ENCODE measurements at places on chromosomes 2 and 18.
A peak's percentile ranks its signal among the peaks of the same experiment; 100 is the strongest.

- H3K27ac ChIP-seq = no peak overlapping the region
- no peaks in the 10 kb centered on the region for H3K4me1 ChIP-seq
- no peak for DNase-seq
- H3K4me3 ChIP-seq = no peak overlapping the region
- no peaks in the 10 kb centered on the region for H3K27me3 ChIP-seq
Measured at GRCh38 chr2:3345621-3346020, 32.0 kb downstream of the EIPR1 start.

- H3K27me3 ChIP-seq = peaks cover 22% of the 10 kb centered on the region
- no peak overlapping the region for H3K27ac ChIP-seq
- H3K4me1 ChIP-seq = no peaks in the 10 kb centered on the region
- H3K4me3 ChIP-seq = no peak overlapping the region
Measured at GRCh38 chr2:10971888-10972260, 60.1 kb downstream of the KCNF1 start.

GRCh38 chr2:215529271-215529670, 93.4 kb upstream of the FN1 start:
- H3K4me1 ChIP-seq = no peaks in the 10 kb centered on the region
- no peak overlapping the region for H3K27ac ChIP-seq
- no peak overlapping the region for H3K4me3 ChIP-seq
- no peak for DNase-seq

DNA sequence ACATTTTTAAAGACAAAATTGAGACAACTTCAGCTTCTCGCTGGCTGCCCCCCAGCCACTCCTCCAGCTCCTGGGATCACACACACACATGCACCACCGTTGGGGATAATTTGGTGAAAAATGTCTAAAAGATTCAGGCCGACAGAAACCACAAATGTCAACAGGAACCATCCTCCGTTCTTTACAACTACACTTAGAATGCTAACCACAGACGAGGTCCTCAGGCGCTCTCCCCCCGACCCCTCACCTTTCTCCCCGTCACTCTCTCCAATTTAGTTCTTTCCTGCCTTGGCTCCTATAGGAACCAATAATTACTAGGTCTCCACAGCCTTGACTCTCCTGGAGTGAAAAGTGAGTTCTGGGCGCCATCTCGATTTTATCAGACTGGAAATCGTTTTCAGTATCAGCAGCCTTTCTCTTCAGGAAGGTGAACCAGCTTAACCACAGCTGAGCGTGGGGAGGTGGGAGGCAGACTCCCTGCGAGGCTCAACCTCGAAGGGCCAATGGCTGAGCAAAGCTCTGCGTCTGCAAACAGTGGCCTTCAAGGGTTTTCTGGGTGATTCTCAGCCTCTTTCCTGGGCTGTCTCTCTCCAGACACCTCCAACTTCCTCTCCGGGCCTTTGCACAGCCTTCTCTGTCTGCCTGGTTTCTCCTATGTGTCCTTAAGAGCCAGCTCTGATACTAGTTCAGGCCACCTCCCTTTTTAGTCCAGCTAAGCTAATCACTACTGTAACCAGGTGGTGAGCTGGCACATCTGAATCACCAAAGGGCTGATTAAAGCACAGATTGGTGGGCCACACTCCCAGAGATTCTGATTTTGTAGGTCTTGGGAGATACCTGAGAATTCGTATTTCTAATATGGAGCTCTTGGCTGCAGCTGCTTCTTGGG, 115.7 kb upstream of the COPS8 start:
- no peaks in the 10 kb centered on the region for H3K36me3 ChIP-seq
- peak overlapping the region; percentile 57 for H3K4me3 ChIP-seq
- peak; percentile 57 for DNase-seq
- H3K4me1 ChIP-seq = peaks cover 38% of the 10 kb centered on the region

- no peaks in the 10 kb centered on the region for H3K36me3 ChIP-seq
- H3K27ac ChIP-seq = no peak overlapping the region
- H3K4me1 ChIP-seq = peaks cover 33% of the 10 kb centered on the region
- no peak overlapping the region for H3K4me3 ChIP-seq
- no peaks in the 10 kb centered on the region for H3K27me3 ChIP-seq
Measured at GRCh38 chr18:67260841-67261240, 255.7 kb downstream of the DSEL start.

DNA sequence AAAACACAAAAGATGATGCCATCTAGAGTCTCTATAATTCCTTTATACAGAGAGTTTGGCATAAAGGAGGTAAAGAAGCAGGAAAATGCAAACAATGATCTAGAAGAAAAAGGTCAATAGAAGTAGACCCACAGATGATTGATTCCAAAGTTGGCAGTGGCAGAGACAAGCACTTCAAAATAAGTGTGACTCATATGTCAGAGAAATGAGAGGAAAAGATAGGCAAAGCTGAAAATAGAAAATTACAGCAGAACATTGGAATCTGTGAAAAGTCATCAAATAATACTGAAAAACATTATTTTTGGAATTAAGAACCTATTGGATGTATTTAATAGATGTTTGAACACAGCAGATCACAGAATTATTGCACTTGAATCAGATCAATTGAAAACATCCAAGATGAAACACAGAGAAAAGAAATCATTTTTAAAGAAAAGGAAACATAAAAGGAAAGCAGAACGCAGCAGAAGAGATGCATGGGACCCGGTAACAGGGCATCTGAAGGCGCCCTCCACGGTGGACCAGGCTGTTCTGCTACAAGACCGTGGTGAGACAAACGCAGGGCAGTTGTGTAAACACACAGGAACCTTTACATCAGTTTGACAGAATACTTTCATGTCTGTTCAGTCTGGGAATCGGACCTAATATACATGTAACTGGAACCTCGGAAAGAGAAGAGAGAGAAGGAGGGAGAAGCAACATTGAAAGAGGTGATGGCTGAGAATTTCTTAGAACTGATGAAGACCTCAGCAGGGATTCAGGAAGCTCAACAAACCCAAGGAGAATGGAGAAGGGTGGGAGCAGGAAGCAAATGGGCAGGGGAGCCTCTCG, 74.6 kb upstream of the GPC1 start:
- H3K4me1 ChIP-seq = no peaks in the 10 kb centered on the region
- H3K4me3 ChIP-seq = no peak overlapping the region
- no peaks in the 10 kb centered on the region for H3K27me3 ChIP-seq
- no peak overlapping the region for H3K27ac ChIP-seq
- DNase-seq = no peak

DNA sequence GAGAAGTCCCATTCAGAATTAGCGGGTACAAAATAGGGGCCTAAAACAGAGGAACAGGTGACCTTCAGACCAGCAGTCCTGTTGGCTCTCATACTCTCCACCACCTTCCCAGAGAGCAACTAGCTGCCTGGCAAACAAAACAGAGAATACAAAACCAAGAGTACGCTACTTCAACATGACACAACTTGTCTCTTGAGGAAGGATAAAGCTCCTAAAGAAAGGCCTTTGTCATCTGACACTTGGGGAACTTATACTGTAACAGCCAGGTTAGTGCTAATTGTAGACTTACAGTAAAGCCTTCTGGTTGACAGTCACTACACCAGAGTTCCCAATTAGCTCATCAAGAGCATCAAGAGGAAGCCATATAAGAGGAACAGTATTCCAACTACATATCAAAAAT, 282.1 kb upstream of the NT5C1B start:
- no peaks in the 10 kb centered on the region for H3K4me1 ChIP-seq
- no peaks in the 10 kb centered on the region for H3K36me3 ChIP-seq
- no peak overlapping the region for H3K4me3 ChIP-seq
- no peak overlapping the region for H3K27ac ChIP-seq
- DNase-seq = no peak
- H3K27me3 ChIP-seq = no peaks in the 10 kb centered on the region

DNA sequence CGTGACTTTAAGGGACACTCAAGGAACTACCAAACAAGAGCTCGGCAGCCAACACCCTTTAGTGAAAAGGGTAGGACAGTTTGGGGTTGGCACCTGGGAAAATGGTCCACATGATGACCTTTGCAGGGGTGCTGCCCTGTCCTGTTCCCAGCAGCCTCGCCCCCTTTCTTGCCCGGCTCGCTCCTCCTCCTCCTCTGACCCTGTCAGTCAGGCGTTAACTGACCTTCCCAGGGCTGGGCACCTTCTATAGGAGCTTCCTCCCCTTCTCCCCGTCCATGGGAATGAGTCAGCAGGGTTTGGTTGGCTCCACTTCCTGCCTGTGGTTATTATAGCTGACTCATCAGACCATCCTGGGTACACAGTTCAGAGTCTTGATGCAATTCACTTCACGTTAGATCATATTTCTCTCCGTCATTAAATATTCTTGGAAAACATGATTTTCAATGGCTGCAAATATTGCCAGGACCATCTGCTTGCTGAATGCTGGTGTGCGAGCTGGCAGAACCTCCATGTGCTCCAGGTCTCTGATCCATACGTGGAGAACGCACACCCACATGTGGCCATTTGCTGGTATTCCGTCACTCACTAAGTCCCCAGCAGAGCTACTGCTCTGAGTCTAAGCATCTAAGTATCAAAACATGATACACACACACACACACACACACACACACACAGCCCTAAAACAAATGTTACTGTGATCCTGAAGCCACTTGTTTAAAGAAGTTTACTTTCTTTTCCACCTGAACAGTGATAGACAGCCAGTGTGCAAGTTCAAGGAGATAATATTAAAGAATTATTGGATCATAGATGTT, 185.0 kb downstream of the ANAPC1 start:
- H3K4me1 ChIP-seq = peaks cover 50% of the 10 kb centered on the region
- H3K4me3 ChIP-seq = peak overlapping the region; percentile 66
- H3K36me3 ChIP-seq = peaks cover 14% of the 10 kb centered on the region

GRCh38 chr2:37764739-37765138, 93.3 kb upstream of the CDC42EP3 start:
- DNase-seq = no peak
- no peaks in the 10 kb centered on the region for H3K36me3 ChIP-seq
- H3K4me3 ChIP-seq = no peak overlapping the region
- peaks cover 2% of the 10 kb centered on the region for H3K27me3 ChIP-seq

GRCh38 chr18:6741232-6741663, 11.7 kb downstream of the ARHGAP28 start:
- H3K4me3 ChIP-seq = no peak overlapping the region
- no peaks in the 10 kb centered on the region for H3K36me3 ChIP-seq
- H3K27me3 ChIP-seq = no peaks in the 10 kb centered on the region
- H3K27ac ChIP-seq = no peak overlapping the region
- no peak for DNase-seq
- no peaks in the 10 kb centered on the region for H3K4me1 ChIP-seq

DNA sequence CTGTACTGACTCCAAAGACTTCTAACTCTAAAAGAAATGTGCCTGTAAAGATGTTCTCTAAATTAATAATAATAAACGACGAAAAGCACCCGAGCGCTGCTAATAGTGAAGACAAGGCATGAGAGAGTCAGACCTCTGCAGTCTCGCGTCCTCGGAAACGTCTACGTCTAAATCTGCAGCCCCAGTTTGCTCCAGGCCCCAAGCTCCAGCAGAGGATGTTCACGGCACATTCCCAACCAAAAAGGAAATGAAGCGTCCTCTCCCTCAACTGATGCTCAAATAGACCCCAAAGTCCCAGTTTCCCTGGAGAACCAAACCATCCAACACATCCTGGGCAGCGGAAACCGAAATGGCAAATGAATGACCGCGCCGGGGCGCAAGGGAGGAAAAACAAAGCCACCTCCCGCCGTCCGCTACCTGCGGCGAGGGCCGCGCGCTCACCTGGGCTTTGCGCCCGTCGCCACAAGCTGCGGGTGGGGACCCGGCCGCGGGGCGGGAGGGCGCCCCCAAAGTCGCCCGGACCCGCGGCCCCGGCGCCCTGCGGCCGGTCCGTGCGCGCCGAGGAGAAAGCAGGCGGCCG, 47.1 kb upstream of the CCDC150 start:
- no peaks in the 10 kb centered on the region for H3K36me3 ChIP-seq
- peak overlapping the region; percentile 67 for H3K4me3 ChIP-seq
- no peak for DNase-seq
- peaks cover 10% of the 10 kb centered on the region for H3K4me1 ChIP-seq
- H3K27ac ChIP-seq = no peak overlapping the region

DNA sequence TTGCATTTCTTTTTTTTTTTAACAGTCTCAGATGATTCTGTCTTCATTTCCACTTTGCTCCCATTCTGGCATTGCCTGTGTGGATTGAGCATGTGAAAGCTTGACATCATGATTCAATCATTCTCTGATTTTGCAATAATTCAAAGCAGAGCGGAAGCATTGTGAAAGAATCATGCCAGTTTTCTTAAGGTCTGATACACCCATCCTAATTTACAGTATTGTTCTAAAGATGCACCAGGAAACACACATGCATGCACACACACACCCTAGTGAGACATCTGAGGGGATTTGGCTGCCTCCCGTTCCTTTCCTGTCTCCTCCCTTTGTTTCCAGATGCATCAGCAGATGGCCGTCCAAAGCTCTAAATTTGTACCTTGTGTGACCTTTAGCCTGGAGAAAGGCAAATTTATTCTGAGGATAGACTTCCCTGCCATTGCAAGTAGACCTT, 97.3 kb downstream of the FMNL2 start:
- DNase-seq = no peak
- H3K36me3 ChIP-seq = no peaks in the 10 kb centered on the region
- no peaks in the 10 kb centered on the region for H3K27me3 ChIP-seq
- H3K4me1 ChIP-seq = no peaks in the 10 kb centered on the region

DNA sequence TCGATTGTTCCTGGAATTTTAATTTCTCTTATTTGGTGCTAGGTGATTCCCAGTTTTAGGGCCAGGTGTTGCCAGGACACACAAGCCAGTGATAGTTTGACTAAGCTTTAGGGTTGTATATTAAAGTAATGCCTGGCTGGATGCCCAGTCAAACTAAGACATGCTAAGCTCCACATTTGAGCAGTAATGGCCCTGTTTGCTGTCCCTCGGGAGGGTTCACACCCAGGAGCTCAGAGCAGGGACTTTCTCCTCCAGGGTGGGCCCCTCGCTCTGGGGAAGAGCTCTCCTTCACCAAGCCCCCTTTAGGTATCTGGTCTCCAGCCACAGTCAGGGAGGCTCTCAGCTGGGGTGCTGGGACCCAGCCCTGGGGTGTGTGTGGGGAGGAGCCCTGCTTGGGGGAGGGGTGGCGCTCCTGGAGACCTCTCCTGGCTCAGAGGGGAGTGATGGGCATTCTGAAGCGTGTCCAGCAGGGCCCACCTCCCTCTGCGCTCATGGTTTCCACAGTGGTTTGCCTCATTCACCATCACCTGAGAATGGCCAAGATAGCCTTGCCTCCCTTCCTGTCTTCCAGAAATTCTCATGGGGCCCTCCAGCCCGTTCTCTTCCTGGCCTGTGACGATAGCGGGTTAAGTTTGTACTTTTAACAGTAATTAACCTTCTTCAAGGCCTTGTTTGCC, 31.7 kb downstream of the INPP4A start:
- H3K4me1 ChIP-seq = peaks cover 99% of the 10 kb centered on the region
- H3K36me3 ChIP-seq = peaks cover 38% of the 10 kb centered on the region
- no peak overlapping the region for H3K4me3 ChIP-seq
- peak overlapping the region; percentile 60 for H3K27ac ChIP-seq

DNA sequence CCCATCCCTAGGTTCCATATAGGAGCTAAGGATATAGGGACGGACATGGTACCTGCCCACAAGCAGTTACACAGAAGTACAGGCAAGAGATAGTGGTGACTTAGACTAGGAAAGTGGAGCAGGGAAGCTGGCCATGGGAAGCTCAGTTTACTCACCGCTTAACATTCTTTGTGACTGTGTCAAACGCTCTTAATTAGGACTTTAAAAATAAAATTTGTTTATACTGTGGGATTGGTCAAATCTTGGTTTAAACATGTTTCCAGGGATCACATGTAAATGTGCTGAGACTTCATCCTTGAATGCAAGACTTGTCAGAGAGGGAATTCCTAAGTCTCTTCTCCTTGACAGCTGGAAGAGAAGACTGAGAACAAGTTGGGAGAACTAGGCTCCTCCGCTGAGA, 107.3 kb downstream of the MTCL1 start:
- no peaks in the 10 kb centered on the region for H3K27me3 ChIP-seq
- no peak overlapping the region for H3K4me3 ChIP-seq
- H3K4me1 ChIP-seq = peaks cover under 1% of the 10 kb centered on the region
- no peak overlapping the region for H3K27ac ChIP-seq
- DNase-seq = no peak
- no peaks in the 10 kb centered on the region for H3K36me3 ChIP-seq

- H3K4me1 ChIP-seq = peaks cover 10% of the 10 kb centered on the region
- H3K4me3 ChIP-seq = no peak overlapping the region
- no peak overlapping the region for H3K27ac ChIP-seq
Measured at GRCh38 chr2:174670446-174670845, 72.8 kb upstream of the WIPF1 start.
